ENCODE measurements at places on chromosomes 5 and 9.

- DNase-seq, result no peak
Observed at GRCh38 chr9:82970359-82970758, 92.6 kb downstream of the RASEF start.

DNA sequence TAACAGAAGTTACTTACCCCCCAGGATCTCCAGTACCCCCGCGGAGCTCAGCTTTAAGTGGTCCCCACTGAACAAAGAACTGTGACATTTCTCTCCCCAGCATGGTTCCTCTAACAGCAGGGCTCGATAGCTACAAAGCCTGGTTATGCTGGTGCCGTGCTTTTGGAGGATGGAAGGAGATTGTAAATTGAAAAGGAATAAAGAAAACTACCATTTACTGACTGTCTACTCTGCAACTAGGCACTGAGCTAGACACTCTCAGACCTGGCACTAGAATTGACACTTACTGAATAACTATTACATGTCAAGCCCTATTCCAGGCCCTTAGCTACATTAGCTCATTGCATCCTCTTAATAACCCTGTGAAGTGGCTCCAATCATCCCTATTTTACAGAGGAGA lies 145.3 kb downstream of the TTLL11 start:
- no peak for DNase-seq

DNA sequence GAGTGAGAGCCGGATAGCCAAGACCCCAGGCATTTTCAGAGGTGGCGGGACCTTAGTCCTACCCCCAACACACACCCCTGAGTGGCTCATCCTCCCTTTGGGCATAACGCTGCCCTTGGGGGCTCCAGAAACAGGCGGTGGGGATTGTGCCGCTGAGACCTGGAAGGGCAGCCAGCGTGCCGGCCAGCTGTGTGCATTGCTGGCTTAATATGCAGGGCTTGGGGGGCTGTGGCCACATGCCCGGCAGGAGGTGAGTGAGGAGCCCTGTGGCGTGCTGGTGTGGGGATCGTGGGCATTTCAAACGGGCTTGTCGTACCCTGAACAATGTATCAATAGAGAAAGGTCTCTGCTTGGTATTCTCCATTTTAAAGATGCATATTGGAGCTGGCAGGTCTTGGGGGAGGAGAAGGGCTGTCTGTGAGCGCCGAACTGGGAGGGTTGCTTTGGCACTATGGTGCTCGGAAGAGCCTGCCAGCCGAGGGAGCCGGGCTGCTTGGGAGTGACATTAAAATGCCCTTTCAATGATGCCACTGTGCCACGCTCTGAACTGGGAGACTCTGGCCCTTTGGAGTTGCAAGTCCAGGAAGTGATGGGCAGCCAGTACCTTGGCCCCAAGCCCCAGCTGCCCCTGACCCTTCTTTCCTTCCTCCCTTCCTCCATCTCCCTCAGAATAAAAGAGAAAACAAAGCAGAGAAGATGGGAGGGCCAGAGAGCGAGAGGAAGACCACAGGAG lies 11.2 kb upstream of the OLFM1 start:
- DNase-seq, result no peak

- DNase-seq, result no peak
Observed at GRCh38 chr5:137305971-137306602, 193.0 kb downstream of the SPOCK1 start.

DNA sequence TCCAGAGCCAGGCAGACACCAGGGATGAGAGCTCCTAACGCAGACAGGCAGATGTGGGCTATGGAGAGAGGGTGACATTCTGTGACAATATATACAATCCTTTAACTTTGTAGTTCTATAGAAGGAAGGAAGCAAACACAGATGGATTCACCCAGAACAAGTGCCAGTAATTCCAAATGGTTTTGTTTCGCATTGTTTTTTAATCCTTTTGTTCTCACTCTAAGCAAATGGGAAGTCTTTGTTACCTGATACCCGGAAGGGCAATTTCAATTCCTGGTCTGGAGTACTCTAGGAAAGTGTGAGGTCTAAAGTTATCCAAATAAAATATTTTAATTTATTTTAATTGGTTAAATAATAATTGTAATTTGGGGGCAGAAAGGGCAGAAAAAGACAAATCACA lies 2.5 kb downstream of the FRMD3 start:
- DNase-seq, result no peak

GRCh38 chr5:36355516-36355915 lies 53.8 kb upstream of the RANBP3L start:
- DNase-seq, result no peak

- no peak for DNase-seq
Observed at GRCh38 chr9:77847626-77848025, 184.0 kb downstream of the GNAQ start.

GRCh38 chr5:149062371-149063016 lies 368 bp downstream of the SH3TC2 start:
- DNase-seq, result peak; percentile 48

DNA sequence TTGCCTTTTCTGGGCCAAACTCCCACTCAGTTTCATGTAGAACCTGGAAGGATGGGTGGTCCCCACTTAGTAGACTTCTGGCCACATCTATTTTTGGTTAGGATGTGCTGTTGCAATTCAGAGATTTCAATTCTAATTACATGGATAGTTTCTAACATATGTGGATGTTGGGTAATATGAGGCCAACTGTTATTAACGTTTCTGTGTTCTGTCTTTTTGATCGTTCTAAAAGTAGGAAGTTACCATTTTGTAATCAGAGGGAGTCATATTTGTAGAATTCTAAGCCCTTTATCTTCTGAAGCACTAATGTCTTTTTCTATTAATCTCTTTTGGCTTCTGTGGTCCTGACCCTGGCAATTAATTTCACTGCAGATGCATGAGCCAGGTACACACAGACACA lies 141.6 kb upstream of the SPEF2 start:
- no peak for DNase-seq

DNA sequence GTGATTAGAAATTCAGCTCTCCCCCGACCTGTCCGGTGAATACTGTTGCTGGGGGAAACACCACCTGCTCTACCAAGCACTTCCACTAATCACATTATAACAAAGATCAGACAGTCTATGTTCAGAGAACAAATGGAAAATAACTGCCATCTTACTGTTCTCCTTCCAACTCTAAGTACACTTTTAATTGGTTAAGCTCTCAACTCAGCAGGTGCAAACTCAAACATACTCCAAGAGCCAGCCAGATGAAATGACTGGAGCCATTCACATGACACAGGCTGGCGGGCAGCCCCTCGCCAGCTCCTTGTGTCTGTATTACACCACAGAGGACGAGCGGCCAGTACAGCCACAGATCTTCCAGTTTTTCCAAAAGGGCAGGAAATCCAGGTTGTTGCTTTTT lies 16.1 kb downstream of the LIFR start:
- no peak for DNase-seq

- no peak for DNase-seq
Observed at GRCh38 chr5:148817606-148818005, 8.8 kb upstream of the ADRB2 start.

GRCh38 chr5:124605541-124605940 lies 140.9 kb downstream of the ZNF608 start:
- DNase-seq, result no peak

DNA sequence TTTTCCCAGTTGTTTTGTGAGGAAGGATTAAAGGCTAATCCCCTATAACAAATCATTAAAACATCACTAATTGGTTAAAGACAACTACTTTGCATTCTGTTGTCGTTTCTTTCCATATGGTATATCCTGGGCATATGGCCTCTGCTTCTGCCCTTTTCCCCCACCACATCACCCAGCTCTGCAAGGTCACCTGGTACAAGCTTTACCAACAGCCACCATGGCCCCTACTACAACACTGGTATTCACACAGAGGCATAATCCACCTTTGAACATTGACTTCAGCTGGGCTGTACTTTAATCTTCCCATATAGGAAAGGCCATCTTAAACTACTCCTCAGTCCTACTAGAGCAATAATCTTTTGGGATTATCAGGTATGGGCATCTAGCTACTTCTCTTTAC lies 866.1 kb downstream of the TLE4 start:
- no peak for DNase-seq

DNA sequence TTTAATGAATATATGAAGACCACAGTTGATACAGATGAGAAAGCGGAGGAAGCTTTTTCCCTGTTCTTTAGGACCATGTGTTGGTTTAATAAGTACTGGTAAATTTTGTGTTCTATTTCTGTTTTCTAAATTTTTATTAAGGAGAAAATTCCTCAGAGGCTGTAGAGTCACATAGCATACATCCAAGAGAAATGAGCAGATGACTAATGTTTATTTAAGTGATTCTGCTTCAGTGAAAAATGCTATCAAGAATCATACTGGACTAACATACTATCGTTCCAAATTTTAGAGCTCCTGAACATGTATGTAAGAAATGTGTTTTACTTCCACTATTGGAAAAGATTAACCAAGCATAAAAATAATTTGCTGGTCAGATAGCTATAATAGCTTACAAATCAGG lies 115.0 kb downstream of the KIAA1958 start:
- peak; percentile 9 for DNase-seq

DNA sequence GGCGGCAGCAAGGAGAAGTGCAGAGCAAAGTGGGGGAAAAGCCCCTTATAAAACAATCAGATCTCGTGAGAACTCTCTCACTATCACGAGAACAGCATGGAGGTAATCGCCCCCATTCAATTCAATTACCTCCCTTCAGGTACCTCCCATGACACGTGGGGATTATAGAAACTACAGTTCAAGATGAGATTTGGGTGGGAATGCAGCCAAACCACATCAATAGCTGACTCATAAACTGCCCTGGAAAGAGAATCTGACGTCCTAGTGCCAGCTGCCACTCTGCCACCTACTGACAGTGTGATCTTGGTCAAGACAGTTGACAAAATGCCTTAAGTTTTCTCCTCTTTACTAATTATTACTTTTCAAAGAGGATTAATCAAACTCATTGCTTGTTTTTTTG lies 128.3 kb downstream of the GPBP1 start:
- DNase-seq, result no peak

DNA sequence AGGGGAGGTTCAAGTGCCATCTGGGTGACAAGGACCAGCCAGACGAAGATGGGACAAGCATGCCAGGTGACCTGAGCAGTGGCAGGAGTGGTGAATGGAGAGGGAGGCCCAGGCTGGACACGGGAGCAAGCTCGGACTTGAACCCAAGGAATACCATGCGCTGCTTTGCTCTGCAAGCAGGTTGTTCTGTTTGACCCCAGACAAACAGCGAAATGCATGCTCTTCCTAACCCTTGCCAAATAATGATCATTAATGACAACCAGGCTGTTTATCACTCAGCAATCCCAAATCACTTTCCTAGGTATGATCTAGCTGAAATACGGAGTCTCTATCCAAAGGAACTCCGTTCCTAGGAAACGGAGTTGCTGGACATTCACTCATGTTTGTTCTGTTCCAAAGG lies 77.4 kb downstream of the PTPDC1 start:
- no peak for DNase-seq

DNA sequence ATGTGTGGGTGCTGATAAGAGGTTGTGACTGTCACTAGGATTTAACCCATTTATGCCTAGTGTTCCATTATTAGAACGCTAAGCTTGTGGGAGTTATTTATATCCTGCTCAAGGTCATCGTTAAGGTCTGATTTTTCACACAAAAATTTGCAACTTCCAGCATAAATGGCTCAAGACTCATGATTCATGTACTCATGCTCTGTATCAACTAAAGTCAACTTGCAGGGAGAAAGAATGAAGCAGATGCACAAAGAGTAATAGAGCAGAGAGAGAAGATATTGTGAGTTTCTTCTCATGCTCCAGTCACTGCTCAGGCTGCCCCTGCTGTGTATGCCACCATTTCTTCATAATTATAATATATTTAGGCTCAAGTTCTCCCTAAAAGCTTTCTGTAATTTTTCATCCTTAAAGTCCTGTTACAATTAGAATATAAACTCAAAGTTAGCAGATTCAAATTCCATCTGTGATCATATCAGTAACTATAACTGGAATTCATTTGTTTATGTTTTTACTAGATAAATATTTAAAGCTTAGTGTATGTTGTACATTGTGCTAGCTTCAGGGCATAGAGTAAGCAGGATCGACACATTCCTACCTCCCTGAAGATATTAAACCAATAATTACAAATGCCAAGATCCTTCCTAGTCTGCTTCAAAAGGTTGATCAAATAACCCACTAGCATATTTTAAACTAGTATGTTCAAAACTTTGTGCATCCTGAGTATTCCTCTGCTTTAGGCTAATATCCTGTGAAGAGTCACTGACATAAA lies 136.7 kb downstream of the NUDT12 start:
- no peak for DNase-seq

GRCh38 chr5:152315942-152316341 lies 89.1 kb downstream of the NMUR2 start:
- no peak for DNase-seq

GRCh38 chr5:160020266-160020770 lies 11.4 kb downstream of the TTC1 start:
- DNase-seq, result no peak

DNA sequence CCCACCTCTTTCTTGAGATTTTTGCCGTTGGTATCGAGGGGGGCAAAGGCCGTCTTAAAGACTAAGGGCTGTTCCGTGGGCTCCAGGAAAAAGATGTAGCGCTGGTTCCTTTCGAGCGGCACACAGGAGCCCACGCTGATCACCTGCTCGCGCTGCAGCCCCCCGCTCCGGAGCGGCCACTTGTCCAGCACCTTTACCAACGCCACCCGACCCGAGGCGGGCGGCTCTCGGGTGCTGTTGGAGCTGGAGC lies 781 bp downstream of the NRG2 start:
- DNase-seq, result no peak

DNA sequence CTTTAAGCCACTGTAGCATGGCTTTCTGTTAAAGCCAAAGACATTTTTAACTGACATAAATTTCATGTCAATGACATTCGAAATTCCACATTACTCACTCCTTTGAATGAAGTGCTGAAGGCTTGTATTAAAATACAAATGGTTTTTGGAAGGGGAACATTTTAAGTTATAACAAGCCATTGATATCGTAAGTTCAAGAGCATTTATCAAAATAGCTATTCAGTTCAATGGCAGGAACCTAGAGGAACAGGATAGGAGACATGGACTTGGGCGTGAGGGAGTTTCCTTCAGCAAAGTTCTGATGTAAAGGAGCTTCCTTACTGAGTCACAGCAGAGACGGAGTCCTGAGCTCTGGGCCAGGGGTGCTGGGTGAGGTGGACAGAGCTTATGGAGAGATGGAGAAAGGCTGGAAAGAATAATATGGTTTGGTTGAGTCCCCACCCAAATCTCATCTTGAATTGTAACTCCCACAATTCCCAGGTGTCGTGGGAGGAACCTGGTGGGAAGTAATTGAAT lies 631.8 kb downstream of the BNC2 start:
- no peak for DNase-seq

Measured in fibroblast of skin of left biceps (primary cell).